ENCODE measurements at places on chromosomes 5 and 9.

GRCh38 chr9:113808391-113809358, 67.4 kb upstream of the ZNF618 start:
- no peak for DNase-seq

DNA sequence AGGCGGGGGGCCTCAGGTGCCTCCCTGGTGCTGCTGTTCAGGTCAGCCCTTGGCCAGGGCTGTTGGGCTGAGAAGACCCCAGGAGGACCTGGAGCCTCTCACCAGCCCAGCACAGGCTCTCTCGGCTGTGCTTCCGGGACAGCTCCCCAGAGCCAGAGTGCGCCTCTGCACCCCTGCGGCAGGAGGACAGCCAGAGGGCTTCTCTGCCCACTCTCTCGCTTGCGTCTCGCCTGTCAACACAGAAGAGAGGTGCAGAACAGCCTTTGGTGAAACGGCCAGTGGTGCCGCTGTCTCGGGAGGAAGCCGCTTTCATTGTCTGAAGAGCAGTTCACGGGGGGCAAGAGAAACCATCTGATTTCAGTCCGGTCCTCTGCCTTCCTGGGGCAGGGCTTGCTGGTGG, 3.8 kb upstream of the NACC2 start:
- no peak for DNase-seq

DNA sequence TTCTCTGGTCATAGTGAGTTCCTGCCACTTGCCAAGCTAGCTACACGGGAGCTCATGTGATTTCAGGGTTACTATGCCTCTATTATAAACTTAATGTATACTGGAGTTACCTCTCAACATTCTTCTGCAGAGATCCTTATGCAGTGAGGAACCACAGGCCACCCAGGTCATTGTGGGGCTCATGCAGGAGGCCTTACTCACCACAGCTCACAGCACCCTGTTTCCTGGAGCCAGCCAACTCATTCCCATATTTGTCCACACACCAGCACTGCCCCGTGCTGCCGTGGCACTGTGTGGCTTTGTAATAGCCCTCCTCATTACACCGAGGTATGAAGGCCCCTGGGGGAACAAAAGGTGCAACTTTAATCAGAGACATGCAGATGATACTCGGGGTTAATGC, 520.0 kb downstream of the SPOCK1 start:
- no peak for DNase-seq

DNA sequence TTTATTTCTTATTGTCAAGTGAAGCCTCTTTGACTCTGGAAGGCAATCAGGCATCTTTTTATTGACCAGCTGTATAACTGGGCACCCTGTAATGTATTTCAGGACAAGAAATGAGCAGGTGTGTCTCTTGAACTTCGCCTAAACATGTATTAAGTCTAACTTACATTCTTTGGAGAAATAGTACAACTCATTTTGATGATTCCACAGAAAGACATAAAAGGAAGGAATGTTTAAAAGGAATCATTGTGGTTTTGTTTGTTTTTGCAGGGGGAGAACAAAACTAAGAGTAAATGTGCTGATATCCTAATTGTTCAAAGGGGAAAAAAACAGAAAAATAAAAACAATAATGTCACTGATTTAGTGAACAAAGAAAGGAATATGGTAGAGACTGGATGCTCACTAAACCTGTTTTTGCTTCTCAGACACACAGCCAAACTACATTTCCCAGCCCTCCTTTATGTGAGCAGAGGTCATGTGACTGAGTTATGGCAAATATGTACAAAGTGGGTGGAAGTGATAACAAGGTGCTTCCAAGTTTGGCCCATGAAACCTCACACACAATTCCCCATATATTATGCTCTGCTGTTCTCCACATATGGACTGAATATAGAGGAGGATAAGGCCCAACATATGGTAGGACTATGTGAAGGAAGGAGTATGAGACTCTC, 150.6 kb upstream of the ACOT12 start:
- DNase-seq: no peak

GRCh38 chr5:147578228-147579024, 68.6 kb upstream of the DPYSL3 start:
- DNase-seq: no peak

DNA sequence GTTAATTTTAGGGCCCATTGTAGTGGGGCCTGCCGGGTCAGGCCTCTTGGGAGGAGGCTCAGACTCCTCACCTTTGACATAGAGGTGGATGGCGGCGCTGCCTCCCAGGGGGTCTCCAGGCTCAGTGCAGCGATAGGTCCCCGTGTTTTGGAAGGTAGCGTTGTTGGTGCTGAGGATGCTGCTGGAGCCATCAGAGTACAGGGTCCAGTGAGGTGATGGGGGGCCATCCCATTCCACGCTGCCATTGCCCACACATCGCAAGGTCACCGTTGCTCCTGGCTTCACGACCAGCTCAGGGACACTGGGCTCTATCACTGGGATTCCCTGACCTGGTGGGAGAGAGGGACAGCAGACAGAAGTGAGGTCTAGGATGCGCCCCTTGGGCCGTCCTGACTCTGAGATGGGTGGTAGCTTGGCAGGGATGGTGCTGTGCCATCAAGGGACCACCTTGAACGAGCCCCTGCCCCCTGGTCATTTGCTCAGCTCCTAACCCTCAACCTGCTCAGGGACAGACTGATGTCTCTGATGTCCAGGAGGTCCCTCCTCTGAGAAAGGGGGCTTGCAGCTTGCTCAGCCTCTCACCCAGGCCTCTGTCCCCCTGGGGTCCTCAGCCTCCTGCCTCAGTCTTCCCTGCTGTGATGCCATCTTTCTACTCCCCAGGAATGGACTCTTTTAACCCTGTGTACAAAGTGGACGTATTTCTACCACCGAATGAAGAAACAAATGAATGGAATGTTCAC, 5.5 kb downstream of the CSF1R start:
- no peak for DNase-seq

GRCh38 chr9:26308328-26308727, 584.3 kb downstream of the CAAP1 start:
- DNase-seq: no peak

GRCh38 chr9:134066526-134066912, 1.3 kb downstream of the BRD3 start:
- DNase-seq: no peak

DNA sequence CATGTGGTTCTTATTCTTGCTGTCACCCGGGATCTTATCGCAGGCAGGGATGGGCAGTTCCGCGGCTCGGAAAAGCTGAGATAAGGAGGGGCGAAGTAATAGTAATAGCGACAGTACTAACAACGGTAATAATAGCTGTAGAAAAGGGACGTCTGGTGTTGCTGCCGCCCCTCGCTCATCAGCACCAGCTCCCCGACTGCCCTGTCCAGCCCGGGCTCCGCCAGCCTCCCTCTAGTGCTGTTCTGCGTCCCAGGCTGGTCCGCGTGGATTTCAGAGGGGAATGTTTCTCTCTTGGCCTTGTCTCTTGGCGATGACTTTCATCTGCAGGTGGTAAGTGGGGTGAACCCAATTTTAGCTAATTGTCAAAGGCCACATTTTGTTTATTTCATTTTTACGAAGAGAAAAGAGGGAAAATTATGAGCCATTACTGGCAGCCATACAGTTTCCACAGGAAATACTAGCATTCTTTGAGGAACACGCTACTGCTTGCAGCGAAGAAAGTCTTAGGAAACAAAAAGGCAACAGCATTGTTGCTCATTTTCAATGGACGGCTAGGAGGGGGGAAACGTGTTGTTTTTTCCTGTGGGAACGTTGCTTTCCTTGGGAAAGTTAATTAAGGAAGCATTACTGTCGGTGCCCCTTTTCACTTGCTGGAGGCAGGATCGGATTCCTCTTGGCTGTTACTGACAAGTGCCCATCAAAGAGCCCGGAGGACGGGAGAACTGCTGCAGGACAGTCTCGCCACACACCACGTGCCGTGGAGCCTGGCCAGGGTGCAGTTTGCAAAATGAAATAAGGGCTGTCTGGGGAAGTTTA, 762 bp downstream of the SNCAIP start:
- peak; percentile 42 for DNase-seq

DNA sequence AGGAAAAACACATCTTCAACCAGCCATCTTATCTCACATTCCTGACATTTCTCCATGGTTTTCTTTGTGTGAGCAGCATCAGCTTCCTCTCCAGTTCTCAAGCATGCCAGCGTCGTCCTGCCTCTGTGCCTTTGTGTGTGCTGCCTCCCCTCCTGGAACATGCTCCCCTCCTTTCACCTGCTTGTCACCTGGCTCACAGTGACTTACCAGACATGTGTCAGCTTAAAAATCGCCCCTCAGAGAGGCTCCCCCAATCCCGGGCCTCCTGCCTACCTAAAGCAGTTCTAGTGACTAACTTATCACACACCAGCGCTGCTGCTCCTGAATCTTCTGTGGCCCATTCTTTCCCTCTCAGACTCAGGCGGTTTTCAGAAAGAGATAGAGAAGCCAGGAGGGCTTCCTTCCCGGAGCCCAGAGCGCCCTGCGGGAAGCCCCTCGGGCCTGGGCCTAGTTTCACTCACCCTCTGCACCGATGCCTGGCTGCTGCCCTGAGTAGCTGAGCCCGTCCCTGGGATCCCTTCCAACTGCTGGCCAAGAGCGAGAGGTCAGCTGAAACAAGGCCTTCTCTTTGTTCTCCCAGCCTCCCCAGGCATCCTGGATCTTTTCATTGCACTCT, 51.1 kb upstream of the MVB12B start:
- peak; percentile 61 for DNase-seq

DNA sequence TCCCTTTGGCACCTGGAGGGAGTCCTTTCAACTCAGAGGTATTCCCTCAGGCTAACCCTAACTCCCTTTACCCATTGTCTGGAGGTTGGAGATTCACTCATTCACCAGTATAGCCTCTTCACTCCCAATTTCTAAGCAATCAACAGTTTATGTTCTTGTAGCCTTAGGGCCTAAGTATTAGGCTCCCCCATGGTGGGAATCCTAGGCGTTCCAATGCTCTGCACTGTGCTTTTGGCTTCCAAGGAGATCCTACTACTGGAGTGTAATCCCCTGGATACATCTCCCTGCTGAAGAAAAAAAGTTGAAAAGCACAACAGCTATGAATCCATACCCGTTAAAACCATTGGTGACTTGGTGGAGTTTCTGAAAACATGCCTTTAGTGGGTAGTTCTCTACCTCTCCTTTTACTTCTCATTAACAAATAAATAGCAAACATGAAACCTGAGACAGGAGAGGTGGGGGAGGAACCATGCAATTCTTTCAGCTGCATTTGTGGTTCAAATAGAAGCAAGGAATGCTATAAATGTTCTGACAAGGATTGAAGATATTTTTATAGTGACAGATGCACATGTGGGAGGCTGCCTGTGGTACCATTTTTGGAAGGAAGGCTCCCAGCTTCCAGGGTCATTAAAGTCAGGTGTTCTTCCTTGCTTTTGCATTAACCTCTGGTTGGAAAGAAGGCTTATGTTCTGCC, 397.1 kb downstream of the DMAC1 start:
- DNase-seq: no peak

DNA sequence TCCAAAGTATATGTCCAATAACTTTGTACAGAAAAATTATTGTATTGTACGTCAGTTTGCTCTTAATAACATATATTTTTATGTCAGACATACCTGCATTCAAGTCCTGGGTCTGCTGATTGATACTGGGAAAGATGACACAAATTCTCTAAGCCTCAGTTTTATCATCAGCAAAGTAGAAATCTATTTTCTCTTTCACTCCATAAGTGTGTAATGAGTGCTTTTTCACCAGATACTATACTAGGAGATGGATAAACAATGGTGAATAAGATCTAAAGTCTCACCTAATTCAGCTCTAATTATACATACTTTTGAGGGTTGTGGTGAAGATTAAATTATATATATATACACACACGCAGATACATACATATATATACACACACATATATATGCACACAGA, 12.3 kb downstream of the PPP2R2B start:
- no peak for DNase-seq

DNA sequence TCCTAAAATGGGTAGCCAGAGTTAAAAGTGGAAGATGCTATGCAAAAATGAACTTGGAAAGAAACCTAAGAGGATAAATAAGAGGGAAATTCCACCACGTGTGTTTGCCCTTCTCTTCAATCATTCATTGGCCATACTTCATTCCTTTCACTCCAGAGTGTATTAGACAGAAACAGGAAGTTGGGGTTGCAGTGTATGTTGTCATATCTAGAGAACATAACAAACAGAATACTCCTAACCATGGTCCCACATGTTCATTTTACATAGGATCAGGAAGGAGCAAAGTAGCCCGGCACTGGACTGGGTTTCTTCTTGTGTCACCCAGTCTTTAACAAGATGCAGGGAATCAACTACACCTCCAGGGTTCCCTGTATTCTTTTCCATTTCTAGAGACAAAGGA, 7.6 kb upstream of the GPBP1 start:
- DNase-seq: no peak

GRCh38 chr9:91328186-91328585, 33.5 kb downstream of the AUH start:
- DNase-seq: no peak

- no peak for DNase-seq
Observed at GRCh38 chr5:79820648-79821047, 131.0 kb downstream of the CMYA5 start.

DNA sequence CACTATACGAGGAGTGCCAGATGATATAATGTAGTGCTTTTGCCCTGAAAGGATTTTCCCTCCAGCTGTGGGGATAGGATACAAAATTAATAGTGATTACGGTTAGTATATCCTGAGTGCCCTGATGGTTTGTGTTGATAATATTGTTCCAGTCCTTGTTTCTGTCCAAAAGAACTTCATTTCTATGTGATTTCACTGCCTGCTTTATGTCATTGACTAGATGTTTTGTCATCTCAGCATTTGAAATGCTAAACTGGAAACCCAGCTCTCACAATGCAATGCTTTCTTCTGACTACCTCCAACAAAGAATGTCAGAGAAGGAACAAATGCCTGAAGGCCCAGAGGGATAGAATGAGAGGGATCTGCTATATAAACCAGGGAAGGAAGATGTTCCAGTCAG, 177.8 kb downstream of the NIPBL start:
- no peak for DNase-seq

DNA sequence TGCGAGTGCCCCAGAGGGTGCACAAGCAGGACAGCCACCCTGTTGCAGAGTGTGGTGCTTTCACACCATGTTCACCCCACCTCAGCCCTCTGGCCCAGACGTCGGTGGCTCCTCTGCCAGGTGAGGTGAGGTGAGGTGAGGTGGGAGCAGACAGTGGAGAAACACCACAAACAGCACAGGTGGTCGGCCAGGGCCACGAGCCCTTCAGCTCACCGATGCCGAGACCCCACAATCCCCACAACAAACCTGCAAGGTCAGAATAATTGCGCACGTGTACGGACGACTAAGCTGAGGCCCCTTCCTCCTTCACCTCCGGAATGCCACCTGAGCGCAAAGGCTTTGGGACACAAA, 10.5 kb downstream of the BRD3 start:
- DNase-seq: no peak

DNA sequence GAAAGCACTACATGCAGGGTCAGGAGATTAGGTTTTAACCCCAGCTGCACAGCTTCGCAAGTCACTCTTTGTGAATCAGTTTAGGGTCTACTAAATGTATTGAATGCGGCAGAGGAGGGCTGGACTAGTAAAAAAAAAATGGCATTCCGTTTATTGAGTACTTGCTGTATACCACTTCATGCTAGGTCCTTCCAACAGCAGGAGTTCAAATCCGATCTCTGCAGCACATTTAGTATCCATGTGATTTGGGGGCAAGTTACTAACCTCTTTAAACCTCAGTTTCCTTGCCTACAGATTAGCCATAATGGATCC, 204.4 kb downstream of the SNCAIP start:
- DNase-seq: no peak

Data from C1 segment of cervical spinal cord (tissue), 14 donors.